Stimulated activated naive CD4-positive, alpha-beta T cell treated with Interleukin-2 at 50 U/mL for 16 hours (primary cell): ENCODE measurements at places on chromosomes 7 and 10.

DNA sequence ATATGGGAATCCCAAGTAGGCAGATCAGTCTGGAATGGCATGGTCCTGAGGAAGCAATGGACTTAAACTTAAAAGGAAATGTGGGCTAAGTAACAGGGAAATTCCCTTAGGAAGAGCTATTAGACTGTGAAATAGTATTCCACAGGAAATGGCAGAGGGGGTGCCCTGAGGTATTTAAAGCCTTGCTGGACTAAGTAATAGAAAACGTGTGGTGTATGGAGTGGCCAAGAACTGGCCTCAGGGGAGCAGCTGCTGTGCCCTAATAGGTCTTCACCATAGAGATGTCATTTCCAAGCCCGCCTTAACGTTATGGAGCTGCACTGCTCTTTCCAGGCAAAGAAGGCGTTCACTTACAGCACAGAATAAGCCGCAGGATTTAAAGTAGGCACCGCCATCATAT, 365.2 kb upstream of the ZMIZ1 start:
- DNase-seq = no peak

DNA sequence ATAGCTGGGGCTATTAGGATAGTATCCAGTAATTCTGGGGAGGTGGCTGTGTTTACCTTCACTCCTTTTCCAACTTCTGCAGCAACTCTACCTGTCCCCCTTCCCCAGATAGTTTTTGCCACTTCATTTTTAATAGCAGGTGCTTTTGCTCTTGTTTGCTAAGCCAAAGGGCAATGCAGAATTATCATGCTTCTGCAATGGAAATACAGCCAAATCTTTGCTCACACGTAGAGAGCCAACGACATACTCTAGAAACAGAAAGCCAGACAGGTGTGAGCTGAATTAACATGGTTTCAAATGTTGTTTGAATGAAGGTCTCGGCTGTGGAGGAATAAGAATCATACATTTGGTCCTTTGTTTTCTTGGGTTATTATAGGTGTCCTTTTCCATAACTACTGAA, 14.4 kb downstream of the PLEKHS1 start:
- DNase-seq = no peak

DNA sequence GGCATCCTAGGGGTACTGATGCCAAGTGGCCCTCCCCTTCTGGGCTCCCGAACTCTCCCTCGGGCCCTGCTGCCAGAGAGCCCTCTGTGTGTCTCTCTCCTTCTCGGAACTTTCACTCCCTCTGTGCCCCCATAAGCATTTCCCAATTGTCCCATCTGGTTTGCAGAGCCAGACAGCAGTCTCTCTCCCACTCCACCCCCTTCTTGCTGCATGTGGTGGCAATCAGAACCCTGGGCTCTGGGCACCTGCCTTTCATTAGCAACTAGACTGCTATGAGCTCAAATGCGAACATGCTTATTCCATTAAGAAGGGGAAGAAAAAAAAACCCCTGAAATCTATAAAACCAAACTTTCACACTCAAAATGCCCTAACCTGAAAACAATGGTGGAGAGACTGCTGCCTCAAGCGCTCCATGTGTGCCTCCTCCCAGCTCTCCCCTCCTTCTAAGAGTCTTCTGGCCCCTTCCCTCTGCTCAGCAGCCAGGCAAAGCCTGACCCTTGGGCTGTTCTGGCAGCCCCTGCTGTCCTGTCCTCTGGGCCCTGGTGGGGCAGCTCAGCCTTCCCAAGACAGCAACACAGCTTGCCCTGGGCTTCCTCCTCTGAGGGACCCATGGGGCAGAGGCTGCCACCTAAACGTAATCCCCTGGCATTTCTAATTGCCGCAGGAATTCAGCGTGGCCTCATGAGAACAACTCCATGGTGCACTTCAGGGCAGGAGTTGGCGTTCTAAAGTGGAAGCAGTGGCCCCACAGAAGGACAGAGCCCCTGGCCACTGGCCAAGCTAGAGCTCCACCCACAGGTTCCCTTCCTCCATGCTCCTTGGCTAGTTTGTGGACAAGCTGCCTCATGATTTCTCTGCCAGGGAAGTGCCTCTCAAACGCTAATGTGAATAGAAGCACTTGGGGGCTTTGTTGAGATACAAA, 415.4 kb downstream of the PLXNA4 start:
- DNase-seq = no peak

DNA sequence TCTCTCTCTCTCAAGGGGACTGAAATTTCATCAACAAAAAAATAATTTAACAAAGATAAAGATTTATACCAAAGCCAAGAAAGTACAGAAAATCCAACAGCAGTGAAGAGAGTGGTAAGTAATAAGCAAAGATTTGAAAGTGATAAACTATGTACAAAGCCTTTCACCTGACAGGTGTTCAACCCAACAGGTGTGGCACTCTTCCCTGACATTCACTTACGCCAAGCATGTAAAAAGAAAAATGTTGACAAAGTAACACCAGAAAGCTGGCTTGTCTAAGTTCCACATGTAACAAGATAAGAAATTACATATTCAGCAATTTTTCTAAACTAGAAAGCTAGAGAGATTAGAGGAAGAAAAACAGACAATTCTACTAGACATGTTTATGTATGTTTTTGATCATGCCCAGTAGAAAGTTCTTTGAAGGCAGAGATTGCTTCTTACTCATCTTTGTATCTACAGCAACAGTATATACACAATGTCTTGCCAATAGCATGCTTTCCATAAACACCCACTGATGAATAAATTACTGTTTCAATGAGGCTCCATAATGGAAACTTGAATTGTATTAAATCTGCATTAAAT, 468.5 kb downstream of the PARD3 start:
- DNase-seq = no peak

DNA sequence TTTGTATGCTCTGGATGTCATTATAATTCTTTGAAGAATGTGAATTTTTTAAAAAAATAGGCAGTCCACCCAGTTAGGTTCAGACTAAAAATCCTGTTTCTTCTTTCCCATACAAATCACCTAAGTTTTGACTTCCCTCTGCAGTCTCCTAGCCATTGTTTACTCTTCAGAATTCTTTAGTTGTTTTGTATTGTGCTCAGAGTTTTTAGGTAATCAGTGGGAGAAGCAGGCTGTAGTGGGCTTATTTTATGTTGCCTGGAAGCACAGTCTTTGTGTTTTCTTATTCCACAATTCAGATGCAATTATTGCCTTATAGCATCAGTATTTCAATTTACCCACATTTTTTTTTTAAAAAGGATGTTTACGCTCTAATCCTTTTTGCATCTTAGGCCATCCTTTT, 94.9 kb downstream of the AKAP9 start:
- no peak for DNase-seq

DNA sequence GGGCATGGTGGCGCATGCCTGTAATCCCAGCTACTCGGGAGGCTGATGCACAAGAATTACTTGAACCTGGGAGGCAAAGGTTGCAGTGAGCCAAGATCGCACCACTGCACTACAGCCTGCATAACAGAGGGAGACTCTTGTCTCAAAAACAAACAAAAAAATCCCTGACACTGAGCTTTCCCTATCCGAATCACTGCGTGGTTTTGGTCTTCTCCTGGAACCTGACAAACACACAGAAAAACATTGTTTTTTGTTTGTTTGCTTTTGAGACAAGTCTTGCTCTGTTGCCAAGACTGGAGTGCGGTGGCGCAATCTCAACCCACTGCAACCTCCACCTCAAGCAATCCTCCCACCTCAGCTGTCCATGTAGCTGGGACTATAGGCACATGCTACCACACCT, 50.4 kb upstream of the PTPRN2 start:
- DNase-seq = no peak

GRCh38 chr10:104892879-104893617, 252.0 kb downstream of the SORCS3 start:
- DNase-seq = no peak

- DNase-seq = no peak
Observed at GRCh38 chr10:11050301-11051287, 32.9 kb downstream of the CELF2 start.

DNA sequence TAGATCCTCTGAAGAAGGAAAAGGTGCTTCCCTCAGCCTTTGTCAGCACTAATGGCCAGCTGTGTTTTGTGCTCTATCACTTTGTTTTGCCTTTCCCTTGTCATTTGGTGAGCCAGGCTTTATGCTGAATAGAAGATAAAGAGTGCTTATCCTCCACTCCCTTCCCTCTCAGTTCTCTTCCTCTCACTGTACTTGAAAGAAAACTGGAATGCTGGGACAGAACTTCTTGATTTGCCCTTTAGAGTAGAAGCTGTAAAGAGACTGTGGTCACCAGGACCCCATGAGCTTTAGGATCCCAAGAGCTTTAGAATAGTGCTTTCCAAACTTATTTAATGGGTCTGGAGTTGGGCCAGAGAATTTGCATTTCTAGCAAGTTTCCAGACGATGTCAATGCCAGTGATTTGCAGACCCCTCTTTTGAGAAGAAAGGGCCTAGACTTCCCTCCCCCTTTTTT, 81.4 kb downstream of the LRRC4 start:
- DNase-seq = no peak

DNA sequence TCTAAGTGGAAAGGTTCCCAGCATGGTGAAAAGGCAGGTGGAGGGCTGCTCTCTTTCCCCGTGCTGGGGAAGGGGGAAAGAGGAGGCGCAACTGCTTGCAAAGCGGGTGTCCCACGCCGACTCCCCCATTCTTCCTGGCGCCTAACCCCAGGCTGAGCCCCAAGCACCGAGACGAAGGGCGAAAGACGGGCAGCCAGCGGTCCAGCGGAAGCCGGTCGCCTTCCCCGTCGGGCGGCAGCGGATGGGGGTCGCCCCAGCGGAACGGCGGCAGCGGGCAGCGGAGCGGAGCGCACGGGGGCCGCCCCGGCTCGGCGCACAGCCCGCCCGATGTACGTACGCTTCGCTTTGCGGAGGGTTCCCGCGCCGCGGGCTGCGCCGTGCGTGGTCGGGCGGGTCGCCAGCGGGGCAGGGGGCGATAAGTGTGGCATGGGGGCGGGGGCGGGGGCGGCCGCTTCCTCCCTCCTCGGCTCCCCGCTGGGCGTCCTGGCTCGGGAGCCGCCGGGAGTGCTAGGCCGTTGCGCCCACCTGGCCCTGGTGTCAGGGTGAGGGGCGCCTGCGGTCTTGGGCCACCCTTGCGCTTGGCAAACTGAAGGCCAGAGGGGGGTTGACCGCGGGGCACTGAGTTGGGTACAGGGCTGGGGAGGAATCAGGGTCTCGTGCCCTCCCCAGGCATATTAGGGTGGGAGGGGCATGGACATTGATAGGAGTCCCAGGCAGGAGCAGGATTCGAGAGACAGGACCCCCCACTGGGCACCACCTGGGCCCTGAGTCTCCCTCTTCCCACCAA, 35.2 kb upstream of the HSPB1 start:
- DNase-seq = no peak

- DNase-seq = no peak
Observed at GRCh38 chr10:30036341-30036740, 23.0 kb downstream of the JCAD start.

GRCh38 chr10:63071145-63071544, 62.0 kb upstream of the NRBF2 start:
- DNase-seq = no peak

DNA sequence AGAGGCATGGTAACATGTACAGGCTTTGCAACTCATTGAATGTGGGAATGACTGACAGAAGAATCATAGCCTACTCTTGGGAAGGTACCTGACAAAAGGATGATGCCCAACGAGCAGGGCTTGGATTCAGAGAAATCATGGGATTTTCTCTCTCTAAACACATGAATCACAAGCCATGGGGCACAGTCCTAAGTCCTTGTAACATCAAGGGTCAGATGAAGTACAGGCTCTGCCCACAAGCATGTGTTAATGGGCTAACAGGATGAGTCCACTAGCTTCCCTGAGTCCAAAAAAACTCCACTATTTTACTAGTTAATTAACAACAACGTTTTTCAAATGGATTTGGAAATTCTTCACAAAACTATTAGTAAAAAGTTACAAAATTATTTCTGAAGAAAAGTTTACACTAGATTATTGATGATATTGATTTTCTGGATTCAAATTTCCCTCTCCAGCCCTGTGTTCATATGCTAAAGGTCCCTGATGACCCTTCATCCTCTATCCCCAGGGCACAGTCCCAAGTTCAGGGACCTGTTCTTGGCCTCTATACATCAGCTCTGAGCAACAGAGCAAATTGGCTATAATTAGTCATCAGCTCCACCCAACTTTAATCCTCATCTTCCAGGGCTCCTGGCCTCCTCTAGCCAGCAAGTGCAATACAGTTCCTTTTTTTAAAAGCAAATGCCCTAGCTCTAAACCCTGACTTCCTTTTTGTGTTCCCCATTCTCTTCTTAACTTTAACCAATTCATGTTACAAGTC, 99.8 kb downstream of the GSAP start:
- DNase-seq = no peak
